ELR (cell line): ENCODE measurements at places on chromosomes 12 and 14.

DNA sequence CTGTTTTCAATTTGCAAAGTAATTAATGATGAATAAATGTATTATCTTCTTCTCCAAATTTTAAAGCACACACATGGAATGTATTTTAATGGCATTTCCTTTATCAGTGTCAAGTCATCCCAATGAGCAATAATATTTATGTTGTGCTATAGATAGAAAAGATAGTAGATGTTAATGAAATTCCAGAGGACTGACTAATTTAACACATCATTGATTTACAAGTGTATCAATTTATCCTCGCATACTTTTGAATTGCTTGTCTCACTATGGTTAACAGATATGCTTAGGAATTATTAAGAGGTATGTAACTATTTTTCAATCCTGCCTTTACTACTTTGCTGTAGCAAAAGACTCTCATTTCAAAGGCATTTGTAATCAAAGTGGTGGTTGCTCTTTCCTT, 842.9 kb downstream of the SLC6A15 start:
- peak; percentile 0 for DNase-seq

- no peak for DNase-seq
These were observed 39.7 kb upstream of the FOS start for GRCh38 chr14:75238756-75239455.

- DNase-seq: no peak
These were observed 330.3 kb downstream of the PCNX1 start for GRCh38 chr14:71237556-71237955.

DNA sequence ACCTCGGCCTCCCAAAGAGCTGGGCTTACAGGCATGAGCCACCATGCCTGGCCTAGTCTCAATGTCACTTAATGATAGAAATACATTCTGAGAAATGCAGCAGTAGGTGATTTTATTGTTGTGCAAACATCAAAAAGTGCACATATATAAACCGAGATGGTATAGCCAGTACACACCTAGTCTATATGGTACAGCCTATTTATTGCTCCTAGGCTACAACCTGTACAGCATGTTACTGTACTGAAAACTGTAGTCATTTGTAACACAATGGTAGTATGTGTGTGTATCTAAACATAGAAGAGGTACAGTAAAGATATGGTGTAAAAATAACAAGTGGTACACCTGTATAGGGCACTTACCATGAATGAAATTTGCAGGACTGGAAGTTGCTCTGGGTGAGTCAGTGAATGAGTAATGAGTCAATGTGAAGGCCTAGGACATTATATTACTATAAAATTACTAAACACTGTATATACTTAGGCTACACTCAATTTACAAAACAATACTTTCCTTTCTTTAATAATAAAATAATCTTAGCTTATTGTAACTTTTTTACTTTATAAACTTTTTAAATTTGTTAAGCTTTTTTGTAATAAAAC, 166.7 kb upstream of the SYT1 start:
- peak; percentile 74 for DNase-seq

GRCh38 chr12:111992464-111992863, 20.5 kb downstream of the TMEM116 start:
- DNase-seq: no peak

GRCh38 chr14:56004786-56005185, 113.4 kb upstream of the PELI2 start:
- DNase-seq: no peak

DNA sequence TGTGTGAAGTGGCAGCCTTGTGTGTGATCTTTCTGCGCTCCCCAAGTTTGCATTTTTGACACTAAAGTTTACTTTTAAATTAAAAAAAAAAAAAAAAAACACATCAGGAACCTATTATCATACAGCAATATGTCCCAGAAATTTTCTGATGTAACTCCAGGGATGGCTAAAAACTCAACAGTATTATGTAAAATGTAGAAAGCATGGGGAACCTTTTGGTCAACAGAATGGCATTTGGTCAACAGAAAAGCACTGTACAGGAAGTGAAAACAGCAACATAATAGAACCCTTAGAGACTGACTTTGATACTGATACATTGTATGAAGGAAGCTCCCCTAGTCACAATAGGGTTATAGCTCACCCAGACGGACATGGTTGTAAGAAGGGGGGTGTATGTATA, 224.3 kb downstream of the ITPR2 start:
- DNase-seq: no peak

DNA sequence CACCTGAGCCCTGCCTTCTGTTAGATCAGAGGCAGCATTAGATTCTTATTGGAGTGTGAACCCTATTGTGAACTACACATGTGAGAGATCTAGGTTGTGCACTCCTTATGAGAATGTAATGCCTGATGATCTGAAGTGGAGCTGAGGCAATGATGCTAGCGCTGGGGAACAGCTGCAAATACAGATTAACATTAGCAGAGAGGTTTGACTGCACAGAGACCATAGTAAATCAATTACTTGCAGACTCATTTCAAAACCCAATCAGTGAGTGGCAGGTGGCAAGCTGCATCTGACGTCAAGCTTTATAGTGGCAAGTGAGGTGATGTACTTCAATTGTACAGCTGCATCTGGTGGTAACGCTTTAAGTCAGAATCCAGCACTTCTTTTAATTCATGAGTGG, 141.6 kb downstream of the GPHN start:
- no peak for DNase-seq

GRCh38 chr14:74593241-74593953, 18.6 kb downstream of the LTBP2 start:
- no peak for DNase-seq

GRCh38 chr14:95495076-95495475, 21.4 kb downstream of the SYNE3 start:
- DNase-seq: no peak

DNA sequence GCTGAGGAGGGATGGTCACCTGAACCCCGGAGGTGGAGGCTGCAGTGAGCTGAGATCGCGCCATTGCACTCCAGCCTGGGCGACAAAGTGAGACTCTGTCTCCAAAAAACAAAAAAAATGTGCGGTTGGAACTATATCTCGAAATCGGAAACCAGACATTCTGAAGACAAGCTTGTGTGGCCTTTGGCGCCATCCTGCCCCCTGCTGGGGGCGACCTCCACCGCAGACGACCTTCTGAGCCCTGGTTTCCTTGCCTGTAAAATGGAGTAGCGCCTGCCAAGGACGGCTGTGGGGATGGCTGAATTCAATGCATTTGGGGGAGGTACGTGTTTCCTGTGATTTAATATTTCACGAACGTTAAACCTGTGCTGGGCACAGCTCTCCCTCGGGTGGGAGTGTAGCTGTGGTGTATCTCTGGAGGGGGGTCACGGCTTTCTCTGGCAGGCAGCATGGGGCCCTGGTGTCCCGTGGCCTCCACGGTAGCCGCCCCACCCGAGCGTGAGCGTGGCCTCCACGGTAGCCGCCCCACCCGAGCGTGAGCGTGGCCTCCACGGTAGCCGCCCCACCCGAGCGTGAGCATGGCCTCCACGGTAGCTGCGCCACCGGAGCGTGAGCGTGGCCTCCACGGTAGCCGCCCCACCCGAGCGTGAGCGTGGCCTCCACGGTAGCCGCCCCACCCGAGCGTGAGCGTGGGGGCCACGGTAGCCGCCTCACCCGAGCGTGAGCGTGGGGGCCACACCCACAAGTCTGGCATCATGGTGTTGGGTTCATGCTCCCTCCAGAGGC, 55.3 kb downstream of the LRCOL1 start:
- DNase-seq: no peak

DNA sequence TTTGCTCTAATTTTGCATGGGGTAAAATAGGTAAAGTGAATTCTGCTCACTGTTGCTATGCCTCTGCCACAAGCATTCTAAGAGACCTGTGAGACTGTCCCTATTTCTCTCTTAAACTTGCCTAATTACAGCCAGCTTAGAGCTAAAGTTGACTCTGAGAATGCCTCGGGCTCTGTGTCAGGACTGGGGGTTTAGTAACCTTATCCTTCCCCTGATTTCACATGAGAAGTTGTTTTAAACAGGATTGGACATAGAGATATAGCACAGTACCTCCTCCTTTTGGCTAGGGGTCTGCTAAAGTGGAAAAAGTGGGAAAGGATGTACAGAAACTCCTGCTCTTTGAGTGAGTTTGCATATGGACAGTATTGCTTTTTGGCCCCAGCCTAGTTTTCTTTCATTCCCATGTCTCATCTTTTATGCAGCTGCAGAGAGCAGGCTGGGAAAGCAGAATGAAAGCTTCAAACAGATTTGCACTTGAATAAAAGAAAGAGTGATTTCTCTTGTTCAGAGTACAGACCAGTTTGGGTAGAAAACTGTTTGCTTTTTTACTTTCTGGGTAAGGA, 122.0 kb downstream of the RAD51B start:
- DNase-seq: no peak

DNA sequence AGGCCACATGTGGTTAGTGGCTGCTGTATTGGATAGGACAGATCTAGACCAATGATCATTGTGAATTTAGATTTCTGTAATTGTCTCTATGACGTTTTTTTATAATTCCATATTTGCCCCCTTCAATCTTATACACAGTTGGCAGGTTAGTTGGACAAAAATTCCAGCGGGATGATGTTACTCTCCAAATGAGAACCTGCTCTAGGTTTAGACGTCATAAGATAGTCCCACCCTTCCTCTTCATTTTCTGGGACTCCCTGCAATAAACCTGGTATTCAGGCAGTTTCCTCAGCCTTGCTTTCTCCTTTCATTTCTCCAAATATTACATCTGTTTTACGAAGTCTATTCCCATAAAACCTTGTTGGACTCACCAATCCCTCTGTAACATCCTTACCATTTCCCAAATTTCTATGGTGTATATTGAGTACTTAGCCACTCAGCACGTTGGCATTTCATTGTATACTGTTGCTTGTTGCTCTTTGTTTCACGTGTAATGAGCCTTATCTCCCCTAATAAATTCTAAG, 10.2 kb downstream of the FBXO34 start:
- no peak for DNase-seq

DNA sequence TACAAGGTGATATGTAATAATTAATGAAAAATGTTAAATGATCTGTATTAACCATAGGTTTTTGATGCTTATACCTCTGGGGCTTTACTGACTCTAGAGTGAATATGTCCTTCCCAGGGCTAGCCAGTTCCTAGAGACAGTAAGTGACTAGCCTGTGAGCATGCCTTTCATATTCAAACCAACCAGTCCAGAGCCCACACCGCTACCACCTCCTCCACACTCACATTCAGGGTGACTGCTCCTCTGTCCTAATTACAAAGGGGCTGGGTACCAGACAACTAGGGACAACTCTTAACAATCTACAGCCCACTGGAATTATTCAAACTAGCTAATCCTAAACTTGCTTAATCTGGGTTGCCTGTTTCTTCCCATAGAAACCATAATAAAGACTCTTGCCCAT, 49.0 kb downstream of the RALGAPA1 start:
- DNase-seq: no peak

DNA sequence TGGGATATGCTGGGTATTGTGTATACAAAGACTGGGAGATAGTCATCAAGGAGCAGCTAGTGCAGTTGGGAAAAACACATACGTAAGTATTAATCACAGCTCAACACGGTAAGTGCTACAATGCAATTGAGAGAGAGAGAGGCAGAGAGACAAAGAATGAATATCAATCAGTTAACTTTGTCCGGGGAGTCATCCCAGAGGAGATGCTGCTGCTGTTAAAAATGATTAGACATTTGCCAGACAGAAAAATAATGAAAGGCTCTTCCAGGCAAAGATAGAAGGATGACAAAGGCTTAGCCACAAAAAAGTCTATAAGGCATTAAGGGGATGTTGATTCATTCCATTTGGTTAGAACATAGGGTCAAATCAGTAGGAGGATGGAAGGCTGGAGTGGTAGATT, 45.1 kb downstream of the AKAP6 start:
- DNase-seq: peak; percentile 53

DNA sequence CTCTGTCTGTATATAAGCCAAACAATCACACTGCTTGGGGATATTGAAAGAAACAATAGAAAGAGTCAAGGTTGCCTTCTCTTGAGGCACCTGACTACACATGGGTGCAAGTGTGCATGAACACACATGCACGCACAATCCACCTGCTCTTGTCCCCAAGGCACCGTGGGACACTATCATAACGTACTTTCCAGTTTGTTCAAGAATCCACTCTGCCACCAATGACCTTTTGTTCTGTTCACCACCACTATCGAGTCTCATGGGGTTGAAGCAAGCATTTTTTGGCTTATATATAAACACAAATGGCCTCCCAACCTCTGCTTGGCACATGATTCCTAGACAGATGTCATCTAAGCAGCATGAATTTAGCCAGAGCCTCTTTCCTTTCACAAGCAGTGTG, 365.4 kb downstream of the EMP1 start:
- DNase-seq: no peak

DNA sequence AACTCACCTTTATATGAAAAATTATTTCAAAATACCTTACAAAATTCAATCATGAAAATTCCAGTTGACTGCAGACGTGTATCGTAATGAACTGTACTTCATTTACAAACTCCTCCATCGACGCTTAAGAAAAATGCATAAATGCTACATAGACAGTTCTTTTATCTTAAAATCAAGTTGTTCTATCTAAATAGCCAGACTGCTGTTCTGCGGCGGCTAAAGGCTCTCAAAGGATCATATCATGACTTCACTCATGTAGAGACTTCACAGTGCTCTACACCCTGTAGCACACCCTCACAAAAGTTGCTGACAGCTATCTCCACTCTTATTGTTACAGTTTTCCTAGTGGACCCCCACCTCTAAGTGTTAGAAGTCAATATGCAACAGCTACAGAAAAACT, 5.2 kb downstream of the KRAS start:
- DNase-seq: no peak

- DNase-seq: no peak
These were observed 21.7 kb upstream of the YAF2 start for GRCh38 chr12:42259699-42260098.

DNA sequence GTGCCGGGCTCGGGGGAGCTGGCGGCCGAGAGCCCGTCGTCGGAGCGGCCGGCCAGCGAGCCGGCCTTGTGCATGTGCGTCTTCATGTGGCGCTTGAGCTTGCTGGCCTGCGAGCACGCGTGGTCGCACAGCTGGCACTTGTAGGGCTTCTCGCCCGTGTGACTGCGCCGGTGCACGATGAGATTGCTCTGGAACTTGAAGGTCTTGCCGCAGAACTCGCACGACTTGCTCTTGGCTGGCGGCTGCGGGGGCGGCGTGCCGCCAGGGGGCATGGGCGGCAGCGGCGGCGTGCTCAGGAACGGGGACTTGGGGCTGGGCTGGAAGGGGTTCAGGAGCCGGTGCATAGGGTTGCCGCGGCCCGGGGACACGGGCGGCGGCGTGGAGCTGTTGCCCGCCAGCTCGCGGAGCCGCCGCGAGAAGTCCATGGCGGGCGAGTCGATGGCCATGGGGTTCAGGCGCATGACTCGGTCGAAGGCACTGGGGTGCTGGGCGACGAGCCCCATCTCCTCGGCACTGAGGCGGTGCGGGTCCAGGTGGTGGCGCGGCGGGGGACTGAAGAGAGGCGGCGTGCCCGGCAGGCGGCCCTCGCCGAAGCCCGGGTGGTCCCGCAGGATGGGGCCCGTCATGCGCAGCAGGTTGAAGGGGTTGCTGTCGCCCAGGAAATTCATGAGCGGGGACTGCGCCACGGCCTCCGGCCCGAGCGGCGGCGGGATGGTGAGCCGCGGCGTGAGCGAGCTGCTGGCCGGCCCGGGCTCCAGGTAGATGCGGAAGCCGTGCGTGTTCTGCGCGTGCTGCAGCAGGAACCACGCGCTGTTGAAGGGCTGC, 96.5 kb downstream of the BCL11B start:
- no peak for DNase-seq

GRCh38 chr14:50931559-50931958, 12.7 kb downstream of the PYGL start:
- DNase-seq: no peak

- DNase-seq: no peak
These were observed 298.2 kb downstream of the TMEM132D start for GRCh38 chr12:129605666-129606065.

GRCh38 chr12:88893801-88894200, 313.5 kb upstream of the KITLG start:
- DNase-seq: no peak
